ENCODE measurements at places on chromosomes 12 and 14.

- DNase-seq = no peak
Measured at GRCh38 chr12:45349916-45350315, 134.0 kb downstream of the ANO6 start.

GRCh38 chr14:48703728-48704467 lies 882.3 kb downstream of the RPS29 start:
- no peak for DNase-seq

GRCh38 chr14:29710015-29710414 lies 217.6 kb downstream of the PRKD1 start:
- DNase-seq = no peak

DNA sequence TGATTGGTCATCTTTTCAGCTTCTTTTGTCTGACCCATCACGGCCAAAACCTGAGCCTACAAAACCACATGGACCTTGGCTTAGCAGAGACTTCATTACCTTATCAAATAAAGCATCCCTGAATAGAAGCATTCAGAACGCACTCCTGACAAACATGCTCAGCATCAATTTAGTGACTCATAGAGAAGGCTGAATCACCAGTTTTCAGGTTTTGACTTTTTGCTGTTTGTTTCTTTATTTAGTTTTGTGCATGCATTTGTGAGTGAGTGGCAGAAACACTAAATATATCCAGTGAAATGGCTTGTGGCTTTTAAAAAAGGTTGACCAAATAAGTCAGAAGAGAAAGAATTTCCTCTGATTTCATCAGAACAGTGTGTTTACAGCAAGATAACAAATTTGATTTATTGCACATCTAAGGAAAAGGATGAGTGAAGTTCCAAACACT lies 19.0 kb upstream of the OVCH1 start:
- no peak for DNase-seq

DNA sequence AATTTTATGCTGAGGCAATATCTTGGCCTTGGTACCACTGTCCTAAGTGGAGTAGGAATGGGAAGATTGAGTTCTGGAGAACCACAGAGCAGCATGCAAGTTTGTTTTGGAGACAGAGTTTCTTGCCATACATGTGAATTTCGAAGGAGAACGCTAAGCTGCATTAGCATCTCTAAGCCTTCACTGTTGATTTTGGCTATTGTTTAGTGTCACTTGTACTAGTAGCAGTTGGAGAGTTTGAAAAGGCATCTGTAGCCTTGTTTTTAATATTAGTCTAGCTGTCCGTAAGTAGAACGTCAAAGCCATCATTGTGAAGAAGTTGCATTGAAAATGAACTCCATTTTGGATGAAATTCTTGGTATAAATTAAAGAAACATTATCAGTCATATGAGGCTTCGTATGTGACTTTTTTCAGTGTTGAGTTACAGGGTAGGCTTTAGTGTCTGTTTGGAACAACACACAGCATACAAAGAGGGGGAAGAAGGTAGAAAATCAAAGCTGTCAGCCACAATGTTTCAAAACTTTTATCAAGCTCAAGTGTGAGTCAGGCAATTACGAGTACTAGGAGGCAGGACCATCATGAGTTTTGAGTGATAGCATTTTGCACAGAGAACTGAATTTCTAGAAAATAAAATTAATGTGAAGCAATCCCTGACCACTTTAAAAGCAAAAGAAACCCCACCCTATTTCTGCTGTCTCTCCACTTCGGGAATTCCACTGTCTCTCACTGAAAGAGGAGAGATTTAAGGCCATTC lies 70.2 kb upstream of the NAV3 start:
- no peak for DNase-seq

Data from left lung (tissue), 14 donors.